ENCODE measurements at places on chromosomes 3 and 15.

GRCh38 chr3:127655641-127656040 is 17.1 kb upstream of the ABTB1 start:
- H3K4me1 ChIP-seq = no peaks in the 10 kb centered on the region
- peak overlapping the region; percentile 38 for H3K27ac ChIP-seq
- H3K36me3 ChIP-seq = peaks cover 1% of the 10 kb centered on the region
- H3K27me3 ChIP-seq = peaks cover 4% of the 10 kb centered on the region

DNA sequence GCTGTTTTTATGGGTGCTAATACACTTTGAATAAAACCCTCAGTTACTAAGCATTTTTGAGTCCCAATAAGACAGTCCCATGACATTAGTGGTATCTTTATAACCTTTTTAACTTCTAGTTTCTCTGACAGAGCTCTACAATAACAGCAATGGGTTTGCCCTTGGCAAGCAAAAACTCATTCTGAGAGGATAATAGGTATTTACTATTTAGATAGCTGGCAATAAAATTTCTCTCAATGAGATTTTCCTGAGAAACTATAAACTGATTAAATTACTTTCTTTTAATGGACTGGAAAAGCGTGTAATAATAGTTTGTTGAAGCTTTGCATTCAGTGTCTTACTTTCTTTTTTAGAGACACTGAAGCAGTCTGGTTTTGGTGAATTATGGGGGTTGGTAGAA is 168.0 kb upstream of the MLF1 start:
- peaks cover 4% of the 10 kb centered on the region for H3K4me1 ChIP-seq
- no peak overlapping the region for H3K27ac ChIP-seq
- DNase-seq = no peak
- no peaks in the 10 kb centered on the region for H3K27me3 ChIP-seq
- no peaks in the 10 kb centered on the region for H3K36me3 ChIP-seq

- peaks cover 22% of the 10 kb centered on the region for H3K4me1 ChIP-seq
- peak within 1 kb of the TSS; percentile 33 for H3K27ac ChIP-seq
- DNase-seq = no peak
Observed at GRCh38 chr3:170418422-170419398, at the start of gene CLDN11. Gene CLDN11 (plus strand): TSS chr3:170418868. CDS start chr3:170419067, 199 bp downstream.

- no peak overlapping the region for H3K27ac ChIP-seq
- H3K4me1 ChIP-seq = peaks cover 15% of the 10 kb centered on the region
- H3K27me3 ChIP-seq = peaks cover 7% of the 10 kb centered on the region
- H3K36me3 ChIP-seq = no peaks in the 10 kb centered on the region
- no peak for DNase-seq
- no peak overlapping the region for H3K4me3 ChIP-seq
Observed at GRCh38 chr3:42658091-42658770, 4.7 kb downstream of the ZBTB47 start.

- H3K4me1 ChIP-seq = no peaks in the 10 kb centered on the region
- peaks cover 26% of the 10 kb centered on the region for H3K27me3 ChIP-seq
- no peak for DNase-seq
- no peak overlapping the region for H3K27ac ChIP-seq
Observed at GRCh38 chr15:73127302-73127936, 75.2 kb downstream of the NEO1 start.

GRCh38 chr3:113485161-113485609 is 29.8 kb downstream of the SPICE1 start:
- H3K36me3 ChIP-seq = peaks cover 36% of the 10 kb centered on the region
- H3K4me1 ChIP-seq = peaks cover 4% of the 10 kb centered on the region
- H3K27me3 ChIP-seq = no peaks in the 10 kb centered on the region
- no peak overlapping the region for H3K4me3 ChIP-seq
- DNase-seq = no peak
- no peak overlapping the region for H3K27ac ChIP-seq

DNA sequence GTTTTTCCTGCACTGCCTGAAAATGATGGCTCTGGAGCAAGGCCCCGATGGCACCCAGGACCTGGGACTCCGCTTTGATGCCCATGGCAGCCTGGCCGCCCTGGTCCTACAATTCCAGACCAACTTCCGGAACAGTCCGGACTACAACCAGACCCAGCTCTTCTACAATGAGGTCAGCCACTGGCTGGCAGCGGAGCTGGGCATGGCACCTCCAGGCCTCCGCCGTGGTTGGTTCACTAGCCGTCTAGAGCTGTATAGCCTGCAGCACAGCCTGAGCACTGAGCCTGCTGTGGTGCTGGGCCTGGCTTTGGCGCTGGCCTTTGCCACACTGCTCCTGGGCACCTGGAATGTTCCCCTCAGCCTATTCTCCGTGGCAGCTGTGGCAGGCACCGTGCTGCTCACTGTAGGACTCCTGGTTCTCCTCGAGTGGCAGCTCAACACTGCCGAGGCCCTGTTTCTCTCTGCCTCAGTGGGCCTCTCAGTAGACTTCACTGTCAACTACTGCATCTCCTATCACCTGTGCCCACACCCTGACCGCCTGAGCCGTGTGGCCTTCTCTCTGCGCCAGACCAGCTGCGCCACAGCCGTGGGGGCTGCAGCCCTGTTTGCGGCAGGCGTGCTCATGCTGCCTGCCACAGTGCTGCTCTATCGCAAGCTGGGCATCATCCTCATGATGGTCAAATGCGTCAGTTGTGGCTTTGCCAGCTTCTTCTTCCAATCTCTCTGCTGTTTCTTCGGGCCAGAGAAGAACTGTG is 10.9 kb downstream of the DISP2 start:
- no peak overlapping the region for H3K27ac ChIP-seq
- peaks cover 30% of the 10 kb centered on the region for H3K4me1 ChIP-seq
- no peaks in the 10 kb centered on the region for H3K27me3 ChIP-seq
- no peak for DNase-seq
- H3K36me3 ChIP-seq = no peaks in the 10 kb centered on the region

- no peaks in the 10 kb centered on the region for H3K27me3 ChIP-seq
- H3K27ac ChIP-seq = no peak overlapping the region
- H3K36me3 ChIP-seq = peaks cover 1% of the 10 kb centered on the region
- no peaks in the 10 kb centered on the region for H3K4me1 ChIP-seq
- no peak for DNase-seq
Observed at GRCh38 chr3:151912028-151912427, 38.6 kb downstream of the SUCNR1 start.

- no peak for DNase-seq
- H3K27me3 ChIP-seq = no peaks in the 10 kb centered on the region
- no peak overlapping the region for H3K27ac ChIP-seq
- no peak overlapping the region for H3K4me3 ChIP-seq
Observed at GRCh38 chr15:34271493-34271892, 46.7 kb downstream of the EMC4 start.

DNA sequence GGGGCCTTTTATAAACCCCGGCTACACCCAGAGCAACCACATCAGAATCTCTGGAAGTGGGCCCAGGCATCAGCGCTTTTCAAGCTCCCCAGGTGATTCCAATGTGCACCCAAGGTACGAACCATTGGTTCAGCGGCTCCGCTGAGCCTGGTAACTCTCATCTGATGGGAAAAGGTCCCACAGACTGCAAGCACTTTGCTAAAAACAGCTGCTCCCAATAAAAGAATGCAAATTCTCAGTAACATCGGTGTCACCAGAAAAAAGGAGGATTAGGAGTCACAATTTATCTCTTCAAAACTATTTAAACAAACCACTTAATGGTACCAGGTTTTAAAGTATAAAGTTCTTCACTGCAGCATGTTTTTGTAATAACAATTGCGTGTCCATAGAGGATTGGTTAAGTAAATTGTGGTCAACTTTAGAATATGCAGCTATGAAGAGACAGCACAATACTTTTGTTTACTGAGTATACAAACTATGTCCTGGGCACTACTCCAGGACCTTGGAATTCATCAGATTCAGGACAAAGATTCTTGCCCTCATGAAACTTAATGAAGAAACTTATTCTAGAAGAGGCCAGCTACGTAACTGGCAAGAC is 660.7 kb upstream of the ADAMTS9 start:
- H3K4me3 ChIP-seq = no peak overlapping the region
- H3K27ac ChIP-seq = no peak overlapping the region
- no peaks in the 10 kb centered on the region for H3K27me3 ChIP-seq
- no peaks in the 10 kb centered on the region for H3K4me1 ChIP-seq

All from stimulated activated naive B cell treated with anti-CD40 and anti-IgM and Interleukin-4, amounts not matched to agents 10 μg/mL and 1 μg/mL and 100 μg/mL, for 72 hours (primary cell).